ENCODE measurements at places on chromosomes 6 and 20.

GRCh38 chr20:23228912-23229311 lies 121.7 kb upstream of the NXT1 start:
- no peak for DNase-seq

GRCh38 chr6:8387942-8388437 lies 47.4 kb downstream of the SLC35B3 start:
- DNase-seq, result no peak

- no peak for DNase-seq
Measured at GRCh38 chr6:8845690-8846089, 410.3 kb upstream of the SLC35B3 start.

DNA sequence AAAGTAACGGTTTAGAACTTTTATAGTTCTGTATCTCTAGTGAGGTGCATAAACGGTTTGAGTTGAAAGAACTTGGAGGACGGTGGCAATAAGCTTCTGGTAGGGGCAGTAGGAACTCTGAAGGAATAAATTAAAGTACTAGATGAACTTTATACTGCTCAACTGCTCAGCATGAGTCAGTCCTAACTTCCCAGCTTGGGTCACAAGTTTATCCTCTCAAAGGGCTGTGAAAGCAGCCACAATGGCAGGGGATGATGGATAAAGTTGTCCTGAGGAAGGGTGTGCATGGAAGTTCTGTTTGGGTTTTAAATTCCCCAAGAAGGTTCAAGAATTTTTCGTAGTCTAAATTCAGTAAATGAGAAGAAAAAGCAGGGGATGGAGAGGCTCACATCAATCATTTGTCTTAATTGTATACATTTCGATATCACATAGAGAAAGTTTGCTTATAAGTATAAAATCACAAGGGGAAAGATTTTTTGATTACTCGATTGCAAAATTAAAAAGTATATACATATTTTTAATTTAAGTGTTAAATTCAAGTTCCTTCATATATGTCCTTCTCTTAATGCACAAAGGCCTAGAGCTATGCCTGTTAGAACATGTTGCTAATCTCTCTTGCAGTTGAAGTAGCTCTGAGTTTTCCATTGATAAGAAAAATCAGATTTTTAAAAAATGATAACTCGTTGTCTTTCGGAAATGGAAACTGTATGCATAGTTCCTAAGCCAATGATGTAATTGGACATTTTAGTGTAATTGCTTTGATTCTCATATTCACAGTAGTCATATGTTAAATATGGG lies 55.3 kb upstream of the JAG1 start:
- no peak for DNase-seq

DNA sequence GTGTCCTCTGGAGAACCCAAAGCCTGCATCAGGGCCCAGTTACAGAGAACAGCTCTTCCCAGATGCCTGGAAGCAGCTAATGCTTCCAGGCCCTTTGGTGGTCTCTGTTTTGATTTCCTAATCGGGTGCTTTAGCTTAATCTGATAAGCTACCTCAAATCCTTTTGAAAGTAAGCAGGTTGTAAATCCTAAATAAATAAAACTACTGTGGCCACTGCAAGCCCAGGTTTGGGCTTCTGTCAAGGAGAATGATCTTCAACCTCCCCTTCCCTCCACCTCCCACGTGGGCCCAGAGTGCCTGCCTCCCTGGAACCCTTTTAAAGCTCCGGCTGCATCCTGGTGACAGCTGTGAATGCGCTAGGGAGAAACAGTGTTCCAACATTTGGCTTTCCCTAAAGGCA lies 25.2 kb upstream of the FYN start:
- DNase-seq, result no peak

Measured in HTR-8/SVneo (cell line).